ENCODE measurements at places on chromosomes 4 and X.

- DNase-seq = no peak
These were observed 159.7 kb downstream of the NSUN7 start for GRCh38 chr4:40909363-40909876.

DNA sequence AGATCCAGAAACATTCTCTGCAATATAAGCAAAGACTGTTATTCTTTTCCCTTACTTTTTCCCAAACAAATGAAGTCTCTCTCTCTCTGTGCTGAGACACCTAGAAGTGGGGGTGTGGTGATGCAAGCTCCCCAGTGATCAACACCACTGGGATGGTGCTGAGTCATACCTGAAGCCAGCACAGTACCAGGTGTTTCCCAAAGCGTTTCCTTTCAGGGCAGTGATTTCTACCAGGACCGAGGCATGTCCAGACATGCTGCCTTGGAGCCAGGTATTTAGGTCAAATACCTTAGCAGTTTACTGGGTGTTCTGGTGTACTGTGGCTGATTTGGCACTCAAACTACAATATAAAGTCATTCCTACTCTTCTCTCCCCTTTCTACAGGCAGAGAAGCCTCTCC, 726.5 kb downstream of the FAM133A start:
- peak; percentile 0 for DNase-seq

- DNase-seq = peak; percentile 9
These were observed 3.8 kb downstream of the HPGDS start for GRCh38 chr4:94338681-94339351.

DNA sequence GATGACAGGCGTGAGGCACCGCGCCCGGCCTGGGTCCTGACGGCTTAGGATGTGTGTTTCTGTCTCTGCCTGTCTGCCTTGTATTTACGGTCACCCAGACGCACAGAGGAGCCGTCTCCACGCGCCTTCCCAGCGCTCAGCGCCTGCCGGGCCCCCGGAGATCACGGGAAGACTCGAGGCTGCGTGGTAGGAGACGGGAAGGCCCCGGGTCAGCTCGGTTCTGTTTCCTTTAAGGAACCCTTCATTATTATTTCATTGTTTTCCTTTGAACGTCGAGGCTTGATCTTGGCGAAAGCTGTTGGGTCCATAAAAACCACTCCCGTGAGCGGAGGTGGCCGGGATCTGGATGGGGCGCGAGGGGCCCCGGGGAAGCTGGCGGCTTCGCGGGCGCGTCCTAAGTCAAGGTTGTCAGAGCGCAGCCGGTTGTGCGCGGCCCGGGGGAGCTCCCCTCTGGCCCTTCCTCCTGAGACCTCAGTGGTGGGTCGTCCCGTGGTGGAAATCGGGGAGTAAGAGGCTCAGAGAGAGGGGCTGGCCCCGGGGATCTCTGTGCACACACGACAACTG, 1.3 kb downstream of the SHOX start:
- DNase-seq = no peak

DNA sequence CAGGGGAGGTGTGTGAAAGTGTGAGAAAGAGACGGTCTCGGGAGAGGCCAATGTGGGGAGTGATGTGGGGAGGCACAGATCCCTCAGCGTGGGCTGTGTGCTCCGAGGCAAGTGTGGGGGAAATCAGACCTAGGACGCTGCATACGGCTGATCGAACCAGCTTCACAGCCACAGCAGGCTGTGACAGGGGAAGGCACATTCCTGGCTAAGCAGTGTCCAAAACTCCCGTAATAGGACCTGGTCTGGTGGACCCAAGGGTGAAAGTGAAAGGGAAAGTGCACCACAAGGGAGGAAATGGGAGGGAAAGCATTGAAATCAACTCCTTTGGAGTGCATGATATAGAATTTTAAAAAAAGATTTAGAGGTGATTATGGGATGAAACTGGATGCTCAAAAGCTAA, 10.9 kb upstream of the RHOXF2 start:
- no peak for DNase-seq

DNA sequence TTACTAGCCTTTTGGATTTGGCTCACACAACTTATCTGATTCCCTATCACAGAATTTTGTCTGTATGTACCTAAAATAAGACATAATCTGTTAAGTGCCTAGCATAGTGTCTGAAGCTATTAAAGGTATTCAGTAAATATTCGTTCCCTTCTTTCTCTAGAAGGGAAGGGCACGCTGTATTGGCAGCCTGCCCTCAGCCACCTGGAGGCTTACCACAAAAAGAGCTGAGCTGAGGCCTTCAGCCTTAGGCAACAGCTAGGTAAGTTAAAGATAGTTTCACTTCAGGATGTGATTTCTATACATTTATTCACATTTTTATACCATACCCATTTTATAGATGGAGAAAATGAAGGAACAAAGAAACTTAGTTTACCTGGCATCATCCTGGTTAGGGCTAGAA, 400.0 kb upstream of the LCORL start:
- no peak for DNase-seq

DNA sequence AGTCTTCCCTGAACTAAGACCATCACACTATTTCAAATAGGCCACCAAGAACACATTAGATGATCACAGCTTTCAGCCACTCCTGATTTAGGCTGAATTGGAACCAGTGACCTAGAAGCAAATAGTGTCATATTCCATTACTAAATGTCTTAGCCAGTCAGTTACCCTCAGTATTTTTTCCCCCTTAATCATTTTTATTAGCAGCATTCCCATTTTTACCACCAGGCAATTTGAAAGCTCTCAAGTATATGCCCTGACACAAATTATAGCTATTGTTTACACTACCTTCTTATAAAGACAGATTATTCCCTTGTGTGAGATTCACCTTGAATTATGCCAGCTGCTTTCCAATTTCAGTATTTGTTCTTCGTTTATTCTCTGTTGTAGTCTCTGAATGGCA, 1146.9 kb downstream of the PDHA2 start:
- no peak for DNase-seq

GRCh38 chr4:79917246-79917645, 155.8 kb downstream of the ANTXR2 start:
- peak; percentile 40 for DNase-seq

DNA sequence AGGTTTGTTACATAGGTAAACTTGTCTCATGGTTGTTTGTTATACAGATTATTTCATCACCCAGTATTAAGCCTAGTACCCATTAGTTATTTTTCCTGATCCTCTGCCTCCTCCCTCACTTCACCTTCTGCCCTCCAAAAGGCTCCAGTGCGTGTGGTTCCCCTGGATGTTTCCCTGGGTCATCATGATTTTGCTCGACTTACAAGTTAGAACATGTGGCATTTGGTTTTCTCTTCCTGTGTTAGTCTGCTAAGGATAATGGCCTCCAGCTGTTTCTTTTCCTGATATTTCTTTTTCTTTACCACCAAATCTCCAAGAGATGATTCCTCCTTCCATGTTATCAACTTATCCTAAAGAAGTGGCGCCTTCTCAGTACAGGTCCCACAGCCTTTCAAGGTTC, 543.1 kb upstream of the ADGRL3 start:
- no peak for DNase-seq

DNA sequence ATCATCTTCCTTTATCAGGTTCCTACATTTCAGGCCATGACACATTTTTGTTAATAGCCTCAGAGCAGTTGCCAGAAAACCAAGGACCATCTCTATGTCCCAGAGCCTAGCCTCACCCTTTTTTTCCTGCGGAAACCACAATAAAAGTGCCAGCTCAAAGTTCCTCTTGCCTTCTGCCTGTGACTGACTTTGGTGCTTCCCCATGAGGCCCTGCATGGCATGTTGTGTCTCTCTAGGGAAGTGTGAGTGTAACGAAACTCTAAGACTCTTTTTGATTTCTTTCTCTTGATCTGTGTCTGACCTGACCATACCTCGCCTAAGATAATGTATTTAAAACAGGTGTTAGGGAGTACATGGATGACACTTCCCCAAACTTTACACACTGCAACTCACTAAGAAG, 642.3 kb upstream of the BOD1L1 start:
- no peak for DNase-seq

GRCh38 chr4:127832585-127832984, 48.1 kb upstream of the PLK4 start:
- DNase-seq = peak; percentile 36

GRCh38 chr4:182752158-182752910, 164.9 kb downstream of the DCTD start:
- no peak for DNase-seq

GRCh38 chrX:124211312-124211942, 121.0 kb upstream of the TEX13D start:
- peak; percentile 32 for DNase-seq

DNA sequence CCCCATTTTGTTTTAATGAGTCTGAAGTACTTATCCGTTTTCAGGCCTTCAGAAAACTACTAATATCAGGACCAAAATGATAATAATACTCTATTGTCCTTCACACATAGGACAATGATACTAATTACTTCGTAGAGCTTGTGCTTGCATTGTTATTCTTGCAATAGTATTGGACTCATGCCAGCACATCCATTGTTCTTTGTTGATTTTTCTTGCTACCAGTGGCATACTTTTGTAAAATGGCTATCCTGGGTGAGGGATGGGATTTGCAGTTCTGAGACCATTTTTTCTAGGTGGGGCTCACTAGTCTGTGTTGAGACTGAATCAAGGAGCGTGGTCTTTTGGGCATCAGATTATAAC, 195.3 kb downstream of the MAML3 start:
- DNase-seq = no peak

DNA sequence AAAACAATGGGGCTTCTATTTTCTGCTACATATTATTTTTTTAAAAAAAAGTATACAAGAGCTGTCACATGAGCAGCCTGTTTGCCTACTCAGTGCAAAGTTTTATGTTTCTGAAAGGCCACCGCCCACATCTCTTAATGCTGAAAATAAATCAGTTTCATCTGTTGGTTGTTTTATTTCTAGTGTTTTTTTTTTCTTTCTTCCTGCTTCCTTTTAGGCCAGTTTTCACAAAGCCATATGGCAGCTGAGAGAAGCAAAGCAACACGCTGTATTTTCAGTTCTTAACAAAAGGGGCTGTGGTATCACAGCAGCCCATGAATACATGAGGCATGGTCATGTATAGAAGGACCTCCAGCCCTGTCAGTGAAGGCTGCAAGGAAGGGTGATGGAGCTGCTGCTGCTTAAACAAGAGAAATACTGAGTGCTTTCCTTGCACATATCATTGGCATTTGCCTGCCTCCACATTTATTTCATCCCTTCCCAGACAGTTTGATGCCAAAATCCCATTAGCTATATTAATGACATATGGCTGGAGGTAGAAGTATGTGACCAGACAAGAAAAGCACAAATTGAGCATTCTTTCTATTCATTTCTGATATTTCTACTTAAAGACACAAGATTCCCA, 172.5 kb downstream of the PCDH18 start:
- DNase-seq = no peak

- no peak for DNase-seq
These were observed 2.4 kb downstream of the PPP2R2C start for GRCh38 chr4:6469898-6470501.

GRCh38 chr4:24751926-24752539, 43.3 kb upstream of the SOD3 start:
- no peak for DNase-seq

GRCh38 chrX:133655275-133656265, 240.3 kb upstream of the GPC4 start:
- DNase-seq = no peak

DNA sequence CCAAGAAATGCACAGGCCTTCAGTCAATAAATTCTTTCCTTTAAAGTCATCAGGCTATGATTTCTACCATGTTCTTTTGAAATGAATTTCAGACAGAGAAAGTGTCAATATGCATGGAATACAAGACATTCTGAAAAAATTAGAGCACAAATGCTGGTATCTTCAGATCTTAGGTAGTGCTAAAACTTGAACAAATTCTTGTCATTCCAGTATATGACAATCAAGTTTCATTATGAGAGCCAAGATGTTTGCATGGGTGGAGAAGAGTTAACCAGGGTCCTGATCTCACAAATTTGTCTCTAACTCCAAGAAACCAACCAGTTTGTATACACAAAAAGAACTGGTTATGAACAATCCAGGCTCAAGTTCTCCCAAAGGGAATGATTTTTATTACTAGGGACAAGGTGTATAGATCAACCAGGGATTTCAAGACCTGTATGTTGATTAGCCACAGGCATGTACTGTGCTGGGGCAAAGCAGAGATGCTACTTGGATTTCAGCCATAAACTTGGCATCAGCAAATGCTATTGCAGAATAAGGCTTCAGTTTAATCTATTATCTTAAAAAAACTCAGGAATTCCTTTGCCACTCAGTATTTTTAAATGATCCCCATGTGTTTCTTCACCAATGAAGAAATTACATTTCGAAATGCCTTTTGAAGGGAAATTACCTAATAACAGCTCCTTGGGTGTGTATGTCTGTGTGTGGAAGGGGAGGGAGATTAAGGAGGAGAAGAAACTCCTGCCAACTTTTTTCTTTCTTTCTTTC, 69.7 kb downstream of the FANCB start:
- no peak for DNase-seq

DNA sequence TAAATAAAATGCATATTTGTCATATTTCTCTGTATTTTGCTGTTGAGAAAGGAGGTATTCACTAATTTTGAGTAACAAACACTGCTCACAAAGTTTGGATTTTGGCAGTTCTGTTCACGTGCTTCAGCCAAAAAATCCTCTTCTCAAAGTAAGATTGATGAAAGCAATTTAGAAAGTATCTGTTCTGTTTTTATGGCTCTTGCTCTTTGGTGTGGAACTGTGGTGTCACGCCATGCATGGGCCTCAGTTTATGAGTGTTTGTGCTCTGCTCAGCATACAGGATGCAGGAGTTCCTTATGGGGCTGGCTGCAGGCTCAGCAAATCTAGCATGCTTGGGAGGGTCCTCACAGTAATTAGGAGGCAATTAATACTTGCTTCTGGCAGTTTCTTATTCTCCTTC, 3.3 kb downstream of the HTT start:
- DNase-seq = peak; percentile 63

- no peak for DNase-seq
These were observed 46.5 kb downstream of the TMA16 start for GRCh38 chr4:163540977-163541376.

GRCh38 chr4:54308110-54308509, 79.0 kb downstream of the PDGFRA start:
- no peak for DNase-seq

DNA sequence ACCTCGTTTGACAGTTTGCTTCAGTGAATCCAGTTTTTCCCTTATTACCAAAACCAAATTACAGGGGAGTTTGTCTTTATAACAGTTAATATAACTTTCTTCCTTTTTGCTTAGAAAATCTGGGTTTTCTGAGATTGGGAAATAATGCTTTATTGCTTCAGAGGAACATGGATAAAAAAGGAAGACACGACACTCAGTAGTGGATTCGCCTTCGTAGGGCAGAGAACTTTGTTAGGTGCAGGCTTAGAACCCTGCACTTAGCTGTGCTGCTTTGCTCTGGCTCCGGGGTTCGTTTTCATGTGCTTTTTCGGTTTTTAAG, 188.2 kb downstream of the SOWAHB start:
- DNase-seq = no peak

DNA sequence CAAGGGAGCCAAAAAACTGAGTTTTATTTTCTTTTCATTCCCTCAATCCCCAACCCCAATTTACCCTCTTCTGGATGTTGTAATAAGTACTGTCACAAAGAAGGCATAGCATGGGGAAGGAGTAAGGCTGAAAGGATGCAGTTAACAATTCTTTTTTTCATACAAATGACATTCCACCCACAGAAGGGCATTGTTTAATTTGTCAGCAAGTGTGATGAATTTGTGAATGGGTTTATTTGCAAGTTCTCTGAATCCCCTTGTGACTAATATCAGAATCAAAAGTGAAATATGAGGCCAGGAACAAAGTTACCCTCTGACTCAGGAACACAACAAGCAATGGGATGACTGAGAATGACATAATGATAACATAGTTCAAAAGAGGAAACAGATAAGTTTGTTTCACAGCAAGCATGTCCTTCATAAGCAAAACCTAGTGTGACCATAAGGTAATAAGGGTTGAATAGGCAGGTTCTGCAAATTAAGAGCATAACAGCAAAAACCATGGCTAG, 2.1 kb downstream of the GEMIN8 start:
- DNase-seq = peak; percentile 34

Measured in GM20000 (cell line).